ENCODE measurements at places on chromosomes 4 and X.

DNA sequence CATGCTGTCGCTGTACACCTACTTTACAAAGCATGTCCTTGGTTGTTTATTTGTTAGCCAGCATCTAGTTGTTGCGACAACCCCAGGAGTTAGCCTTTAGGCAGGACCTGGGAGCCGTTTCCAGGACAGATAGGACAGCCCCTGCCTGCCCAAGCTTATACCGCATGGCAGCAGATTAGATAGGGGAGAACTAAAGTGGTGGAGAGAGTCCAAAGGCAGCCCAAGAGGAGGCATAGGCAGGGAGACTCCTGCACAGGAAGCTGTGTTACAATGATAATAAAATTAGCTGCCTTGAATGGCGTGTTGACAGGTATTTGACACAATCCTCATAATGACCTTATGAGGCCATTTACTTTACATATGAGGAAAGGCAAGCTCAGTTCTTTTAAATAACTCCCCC, 13.0 kb downstream of the NSDHL start:
- DNase-seq: no peak

GRCh38 chr4:18110099-18110498, 88.5 kb upstream of the LCORL start:
- no peak for DNase-seq

DNA sequence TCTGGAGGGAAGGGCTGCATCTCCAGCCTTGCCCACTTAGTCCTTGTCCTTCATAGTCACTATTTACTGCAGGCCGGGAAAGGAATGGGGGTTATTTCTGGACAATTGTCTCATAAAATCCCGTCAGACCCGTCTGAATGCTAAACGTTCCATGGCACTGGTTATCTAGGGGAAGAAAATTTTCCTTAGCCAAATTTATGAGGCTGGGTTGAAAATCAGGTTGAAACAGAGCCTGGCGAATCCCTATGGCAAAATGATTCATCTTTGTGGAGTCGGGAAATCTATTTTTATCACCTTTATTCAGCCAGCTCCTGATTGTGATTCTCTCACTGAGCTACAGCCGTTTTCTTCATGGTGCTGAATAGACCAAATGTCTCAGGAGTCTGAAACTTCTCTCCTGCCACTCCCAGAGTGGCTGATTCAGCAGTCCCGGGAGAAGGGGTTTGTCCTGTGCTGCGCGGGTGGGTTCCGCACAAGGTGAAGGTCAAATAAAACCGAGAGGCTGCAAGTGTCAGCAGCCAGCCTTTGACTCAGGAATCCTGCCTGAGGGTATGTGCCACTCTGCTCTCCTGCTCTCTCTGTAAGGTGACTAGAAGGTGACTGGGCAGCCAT, 1.0 kb downstream of the LIMCH1 start:
- peak; percentile 47 for DNase-seq

DNA sequence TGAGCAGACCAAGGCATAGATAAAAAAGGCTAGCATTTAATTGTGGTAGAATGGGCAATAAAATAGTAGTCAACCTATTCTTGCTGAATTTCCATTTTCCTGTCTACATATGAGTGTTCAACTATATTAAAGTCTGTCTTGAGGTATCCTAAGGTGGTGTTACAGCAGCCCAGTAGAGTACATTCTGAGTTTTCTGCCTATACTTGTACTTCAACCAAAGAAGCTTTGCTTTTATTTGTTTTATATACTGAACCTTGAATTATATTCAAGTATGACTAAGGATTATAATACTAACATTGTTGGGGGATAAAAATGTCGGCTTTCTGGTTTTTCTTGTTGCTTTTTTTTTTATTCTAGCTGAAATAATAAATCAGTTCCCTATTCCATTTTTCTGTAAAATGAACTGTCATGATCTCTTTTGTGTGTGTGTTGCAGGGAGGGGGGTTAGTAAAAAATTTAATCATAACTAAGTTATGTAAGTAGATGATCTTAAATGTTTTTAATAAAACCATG, 106.7 kb downstream of the PDLIM5 start:
- DNase-seq: peak; percentile 39

DNA sequence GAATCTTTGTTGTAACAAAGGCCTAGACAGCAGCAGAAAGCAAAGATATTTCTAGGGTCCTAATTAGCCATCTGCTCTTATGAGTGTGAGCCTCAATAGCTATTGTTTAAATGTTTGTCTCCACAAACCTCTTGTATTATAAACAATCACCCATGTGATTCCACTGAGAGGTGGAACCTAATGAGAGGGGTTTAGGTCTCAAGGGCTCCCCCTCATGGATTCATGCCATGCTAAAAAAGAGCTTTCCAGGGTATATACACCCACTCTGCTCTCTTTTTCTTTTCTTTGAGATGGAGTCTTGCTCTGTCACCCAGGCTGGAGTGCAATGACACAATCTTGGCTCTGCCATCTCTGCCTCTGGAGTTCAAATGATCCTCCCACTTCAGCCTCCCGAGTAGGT, 42.1 kb downstream of the TRIM61 start:
- DNase-seq: no peak

- no peak for DNase-seq
Measured at GRCh38 chr4:27101126-27101525, 240.5 kb downstream of the STIM2 start.

- peak; percentile 38 for DNase-seq
Measured at GRCh38 chr4:53313510-53313909, 52.4 kb downstream of the SCFD2 start.

GRCh38 chr4:151801547-151802516, 41.0 kb upstream of the GATB start:
- DNase-seq: peak; percentile 65

DNA sequence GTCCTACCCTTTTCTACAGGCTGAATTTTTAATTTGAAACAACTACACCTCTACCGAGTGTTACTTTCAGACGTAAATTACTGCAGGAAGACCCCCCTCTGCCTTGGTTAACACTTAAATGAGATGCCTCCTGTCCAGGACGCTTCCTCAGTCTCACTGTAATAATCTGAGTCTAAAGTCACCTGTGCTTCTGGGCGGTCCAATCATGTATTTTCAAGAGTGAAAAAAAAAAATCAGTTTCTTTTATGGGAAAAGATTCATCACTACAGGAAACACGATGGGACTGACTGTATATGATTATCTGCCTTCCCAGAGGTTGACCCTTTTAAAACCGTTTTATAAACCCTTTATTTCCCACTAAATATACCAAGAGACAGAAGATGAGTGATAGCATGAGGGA, 776 bp downstream of the RBM47 start:
- peak; percentile 51 for DNase-seq

- DNase-seq: no peak
Measured at GRCh38 chrX:47927212-47927611, 76.6 kb downstream of the ZNF182 start.

DNA sequence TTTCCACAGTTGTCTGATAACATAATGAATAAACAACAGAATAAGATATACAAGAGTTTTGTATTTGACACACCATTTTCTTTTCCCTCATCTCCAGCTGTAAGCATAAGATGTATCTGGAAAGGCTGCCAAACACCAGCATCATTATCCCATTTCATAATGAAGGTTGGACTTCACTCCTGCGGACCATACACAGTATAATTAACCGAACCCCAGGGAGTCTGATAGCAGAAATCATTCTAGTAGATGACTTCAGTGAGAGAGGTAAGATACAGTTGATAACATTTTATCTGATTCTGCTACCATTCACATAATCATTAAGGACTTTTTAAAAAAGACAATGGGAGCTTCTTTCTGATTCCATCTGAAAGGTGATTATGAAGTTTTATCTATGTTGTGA, 535.2 kb downstream of the GALNTL6 start:
- DNase-seq: no peak

DNA sequence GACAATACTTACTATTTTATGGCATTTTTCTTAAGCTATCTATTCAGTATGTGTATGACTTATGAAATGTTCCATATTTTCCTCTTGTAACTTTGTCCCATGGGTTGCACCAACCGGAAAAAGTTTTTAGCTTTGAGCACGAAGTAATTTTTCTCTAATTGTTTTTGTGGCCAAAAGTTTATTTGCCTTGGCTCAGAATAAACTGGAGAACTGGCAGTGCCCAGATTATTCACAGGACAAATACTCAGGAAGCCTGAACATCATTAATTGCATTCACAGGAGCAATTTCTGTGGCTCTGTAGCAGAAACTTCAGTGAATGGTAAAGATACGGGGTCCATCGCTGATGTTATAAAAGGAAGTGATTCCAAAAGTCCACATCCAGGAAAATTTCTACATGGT, 184.5 kb downstream of the ARHGAP10 start:
- no peak for DNase-seq

- peak; percentile 7 for DNase-seq
Measured at GRCh38 chrX:17814557-17814956, 46.5 kb downstream of the RAI2 start.

GRCh38 chr4:38322714-38323113, 341.3 kb upstream of the KLF3 start:
- DNase-seq: no peak

- DNase-seq: no peak
Measured at GRCh38 chrX:72120837-72121236, 10.9 kb downstream of the RTL5 start.

- no peak for DNase-seq
Measured at GRCh38 chr4:129176864-129177263, 80.9 kb downstream of the C4orf33 start.
